ENCODE measurements at places on chromosomes 12 and 14. TPM values are rescaled to one million over a fixed set of nuclear protein-coding genes. Genes with fewer than 3 reads are reported as not detected.

The GPRC5D gene
- not detected for polyA plus RNA-seq

The MANSC1 gene
- polyA plus RNA-seq, result 37.0 TPM

The LHX5 gene
- polyA plus RNA-seq, result not detected

The AREL1 gene
- polyA plus RNA-seq, result 87.1 TPM

The SOCS2 gene
- 2.4 TPM for polyA plus RNA-seq

The C12orf54 gene
- not detected for polyA plus RNA-seq

The SPATA7 gene
- 4.0 TPM for polyA plus RNA-seq

The CLEC4E gene
- polyA plus RNA-seq, result not detected

The C14orf132 gene
- polyA plus RNA-seq, result 3.2 TPM

The NPFF gene
- not detected for polyA plus RNA-seq

The KIF5A gene
- 0.05 TPM for polyA plus RNA-seq
